HT1080 (cell line): ENCODE measurements at places on chromosomes 2 and 18.
A peak's percentile ranks its signal among the peaks of the same experiment; 100 is the strongest.

DNA sequence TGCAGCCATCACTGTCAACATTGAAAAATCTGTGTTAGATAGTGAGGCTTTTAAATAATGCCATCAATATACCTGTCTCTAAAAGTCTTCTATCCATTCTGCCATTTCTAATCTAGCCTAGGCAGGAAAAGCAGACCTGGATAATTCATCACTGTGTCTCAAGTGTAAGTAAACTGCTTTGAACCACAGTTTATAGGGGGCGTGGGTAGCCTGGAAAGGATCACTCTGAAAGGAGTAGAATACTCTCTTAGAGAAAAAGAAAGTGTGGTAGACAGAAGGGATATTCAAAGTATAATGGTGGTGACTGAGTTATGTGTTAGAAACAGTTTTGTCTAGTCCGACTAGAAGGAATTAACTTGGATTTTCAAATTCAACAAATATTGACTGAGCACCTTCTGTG is 40.8 kb downstream of the CERS6 start:
- DNase-seq: no peak

DNA sequence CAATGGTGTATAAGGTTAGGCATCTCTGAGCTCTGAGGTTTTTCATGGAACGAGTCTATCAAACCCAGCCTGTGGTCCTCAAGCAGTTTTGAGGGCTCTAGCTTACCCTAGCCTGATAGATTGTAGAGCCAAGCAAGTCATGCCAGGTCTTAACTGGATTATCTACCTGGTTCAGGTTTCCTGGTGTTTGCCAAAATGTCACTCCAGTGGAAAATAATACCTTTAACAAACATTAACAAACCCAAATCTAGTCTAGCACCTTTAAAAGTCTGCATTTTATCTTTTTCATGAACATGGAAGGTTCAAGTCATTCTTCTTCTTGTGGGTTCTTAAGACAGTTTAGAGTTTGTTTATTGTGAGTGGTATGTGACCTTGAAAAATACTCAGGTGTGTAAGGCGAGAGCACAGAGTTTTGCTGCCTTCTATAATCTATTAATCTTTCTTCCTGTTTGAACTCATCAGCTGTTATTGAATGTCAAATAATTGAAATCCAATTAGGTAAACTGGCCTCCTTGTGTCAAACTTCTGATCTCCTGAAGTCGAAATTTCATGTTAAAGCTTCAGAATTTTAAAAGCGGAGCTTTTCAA is 13.4 kb upstream of the ADGRF3 start:
- DNase-seq: no peak

DNA sequence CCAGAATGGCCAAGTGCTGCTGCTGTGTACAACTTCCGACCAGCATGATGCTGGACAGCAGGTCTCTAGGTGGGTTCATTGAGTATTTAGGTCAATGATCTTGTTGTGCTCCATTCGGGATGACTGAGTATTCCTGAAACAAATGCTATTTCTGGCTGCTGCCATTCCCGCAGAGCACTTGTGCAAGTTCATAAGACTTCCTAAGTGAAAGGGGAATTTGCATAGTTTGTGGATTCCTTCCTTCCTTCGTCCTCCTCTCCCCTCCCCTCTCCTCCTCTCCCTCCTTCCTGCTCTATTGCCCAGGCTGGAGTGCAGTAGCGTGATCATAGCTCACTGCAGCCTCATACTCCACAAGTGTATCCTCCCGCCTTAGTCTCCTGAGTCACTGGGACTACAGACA is 40.4 kb downstream of the LDLRAD4 start:
- peak; percentile 7 for DNase-seq

GRCh38 chr18:59655676-59656075 is 41.5 kb downstream of the CCBE1 start:
- no peak for DNase-seq

GRCh38 chr2:222037211-222037610 is 261.6 kb downstream of the PAX3 start:
- no peak for DNase-seq

GRCh38 chr18:77894060-77894459 is 644.4 kb downstream of the GALR1 start:
- DNase-seq: no peak

GRCh38 chr2:26605195-26605998 is 35.8 kb downstream of the CIB4 start:
- DNase-seq: peak; percentile 17

GRCh38 chr2:26574066-26574899 is 66.9 kb downstream of the CIB4 start:
- DNase-seq: no peak

DNA sequence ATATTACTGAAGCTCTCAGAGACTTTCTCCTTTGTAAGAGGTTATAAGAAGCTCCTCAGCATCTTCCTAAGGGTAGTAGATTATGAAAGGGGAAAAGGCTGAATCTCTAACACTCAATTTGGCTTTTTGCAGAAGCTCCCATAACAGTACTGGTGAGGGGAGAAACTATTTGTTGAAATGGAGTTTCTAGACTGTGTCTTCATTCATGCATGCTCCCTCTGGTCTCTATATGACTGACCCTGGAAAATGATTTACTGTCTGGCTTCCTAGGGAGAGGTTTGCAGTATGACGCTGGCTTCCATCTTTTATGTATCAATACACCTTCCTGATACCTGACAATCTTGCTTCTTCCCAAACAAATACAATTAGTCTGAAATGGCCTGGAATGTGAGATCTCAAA is 63.9 kb downstream of the LDAH start:
- no peak for DNase-seq

GRCh38 chr2:216236486-216236885 is 127.3 kb downstream of the XRCC5 start:
- DNase-seq: no peak

- DNase-seq: no peak
Observed at GRCh38 chr2:106117347-106117746, 76.8 kb downstream of the UXS1 start.

- DNase-seq: no peak
Observed at GRCh38 chr2:145203891-145204290, 684.0 kb upstream of the ZEB2 start.

- no peak for DNase-seq
Observed at GRCh38 chr2:177322801-177323261, 58.3 kb upstream of the NFE2L2 start.

DNA sequence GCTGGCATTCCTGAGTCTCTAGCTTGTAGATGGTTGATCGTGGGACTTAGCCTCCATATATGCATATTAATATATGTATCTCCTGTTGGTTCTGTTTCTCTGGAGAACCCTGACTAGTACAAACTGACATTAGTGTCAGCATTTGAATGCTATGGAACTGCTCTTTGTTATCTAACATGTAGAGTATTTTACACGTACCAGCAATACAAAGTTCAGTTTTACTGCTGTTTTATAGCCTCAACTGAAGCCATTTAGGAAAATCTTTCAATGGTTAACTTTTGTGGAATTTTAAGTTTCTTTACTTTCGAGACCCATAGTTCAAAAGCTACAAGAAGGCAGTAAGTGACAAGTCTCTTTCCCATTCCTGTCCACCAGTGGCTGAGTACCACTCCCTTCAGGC is 418.4 kb downstream of the NUP35 start:
- no peak for DNase-seq

DNA sequence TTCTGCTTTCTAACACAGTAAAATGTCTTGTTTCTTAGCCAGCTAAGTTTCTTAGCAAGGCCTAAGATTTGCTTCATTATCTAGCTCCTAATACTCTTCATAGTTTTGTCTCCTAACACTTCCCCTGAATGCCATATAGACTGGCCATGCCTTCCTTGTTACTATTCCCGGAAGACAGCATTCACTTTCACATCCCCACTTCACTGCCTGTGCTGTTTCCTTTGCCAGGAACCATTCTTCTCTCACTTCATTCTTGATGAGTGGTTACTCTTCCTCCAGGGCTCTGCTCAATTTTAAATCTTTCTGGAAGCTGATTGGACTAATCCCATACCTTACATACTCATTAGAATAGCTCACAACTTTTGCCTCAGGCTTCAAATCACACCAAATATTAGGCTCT is 1510.2 kb upstream of the DDX18 start:
- no peak for DNase-seq
